ENCODE measurements at places on chromosomes 3 and 15.

DNA sequence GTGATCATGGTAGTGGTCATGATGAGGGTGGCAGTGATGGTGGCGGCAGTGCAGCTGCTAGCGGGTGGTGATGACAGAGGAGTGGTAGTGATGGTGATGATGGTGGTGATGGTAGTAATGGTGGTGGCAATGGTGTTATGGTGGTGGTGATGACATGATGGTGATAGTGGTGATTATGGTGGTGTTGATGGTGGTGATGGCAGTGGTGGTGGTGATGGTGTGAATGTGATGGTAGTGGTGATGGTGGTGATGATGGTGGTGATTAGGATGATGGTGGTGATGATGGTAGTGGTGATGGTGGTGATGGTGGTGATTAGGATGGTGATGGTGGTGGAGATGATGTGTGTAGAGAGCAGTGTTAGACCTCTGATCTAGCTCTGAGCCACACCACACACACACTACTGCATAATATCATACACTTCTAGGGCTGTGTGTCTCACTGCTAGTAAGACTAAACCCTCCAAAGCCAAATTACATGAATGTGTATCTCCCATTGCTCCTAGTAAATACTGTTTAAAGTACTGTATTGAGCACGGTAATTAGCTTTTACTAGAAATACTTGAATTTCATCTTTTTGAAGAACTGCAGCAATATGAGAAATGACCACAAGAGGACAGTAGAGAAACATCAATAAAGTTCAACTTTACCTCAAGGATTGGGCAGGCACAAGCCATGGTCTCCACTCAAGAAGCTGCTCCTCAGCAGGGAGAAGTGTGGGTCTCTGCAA, 28.8 kb downstream of the TMED3 start:
- DNase-seq, result no peak

DNA sequence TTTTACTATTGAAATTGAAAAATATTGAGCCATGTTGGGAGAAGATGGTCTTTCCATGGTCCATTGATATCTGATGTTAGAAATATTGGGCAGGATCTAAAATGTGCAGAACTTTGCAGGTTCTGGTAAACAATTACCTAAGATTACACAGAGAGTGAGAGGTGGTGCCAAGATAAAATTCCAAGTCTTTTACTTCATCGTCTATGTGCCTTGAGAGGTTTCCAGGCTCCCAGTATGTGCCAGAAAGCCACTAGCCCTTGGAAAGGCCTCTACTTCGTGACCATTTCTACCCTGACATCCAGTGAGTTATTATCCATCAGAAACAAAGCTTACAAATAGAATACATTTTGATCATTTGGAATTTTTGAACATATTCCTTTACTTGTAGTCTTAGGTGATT, 27.6 kb downstream of the CD200 start:
- no peak for DNase-seq

DNA sequence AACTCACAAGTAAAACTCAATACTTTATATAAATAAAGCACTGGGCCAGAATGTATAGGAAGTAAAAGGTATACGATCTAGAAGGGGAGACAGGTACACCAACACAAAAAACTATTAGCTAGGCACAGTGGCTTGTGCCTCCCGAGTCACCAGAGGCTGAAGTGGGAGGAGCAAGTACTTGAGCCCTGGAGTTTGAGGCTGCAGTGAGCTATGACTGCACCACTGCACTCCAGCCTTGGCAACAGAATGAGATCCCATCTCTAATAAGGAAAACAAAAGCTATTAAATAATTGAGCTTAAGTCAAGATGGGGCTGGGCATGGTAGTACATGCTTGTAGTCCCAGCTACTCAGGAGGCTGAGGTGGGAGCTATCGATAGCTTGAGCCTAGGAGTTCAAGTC, 17.0 kb downstream of the PIK3CB start:
- DNase-seq, result no peak

DNA sequence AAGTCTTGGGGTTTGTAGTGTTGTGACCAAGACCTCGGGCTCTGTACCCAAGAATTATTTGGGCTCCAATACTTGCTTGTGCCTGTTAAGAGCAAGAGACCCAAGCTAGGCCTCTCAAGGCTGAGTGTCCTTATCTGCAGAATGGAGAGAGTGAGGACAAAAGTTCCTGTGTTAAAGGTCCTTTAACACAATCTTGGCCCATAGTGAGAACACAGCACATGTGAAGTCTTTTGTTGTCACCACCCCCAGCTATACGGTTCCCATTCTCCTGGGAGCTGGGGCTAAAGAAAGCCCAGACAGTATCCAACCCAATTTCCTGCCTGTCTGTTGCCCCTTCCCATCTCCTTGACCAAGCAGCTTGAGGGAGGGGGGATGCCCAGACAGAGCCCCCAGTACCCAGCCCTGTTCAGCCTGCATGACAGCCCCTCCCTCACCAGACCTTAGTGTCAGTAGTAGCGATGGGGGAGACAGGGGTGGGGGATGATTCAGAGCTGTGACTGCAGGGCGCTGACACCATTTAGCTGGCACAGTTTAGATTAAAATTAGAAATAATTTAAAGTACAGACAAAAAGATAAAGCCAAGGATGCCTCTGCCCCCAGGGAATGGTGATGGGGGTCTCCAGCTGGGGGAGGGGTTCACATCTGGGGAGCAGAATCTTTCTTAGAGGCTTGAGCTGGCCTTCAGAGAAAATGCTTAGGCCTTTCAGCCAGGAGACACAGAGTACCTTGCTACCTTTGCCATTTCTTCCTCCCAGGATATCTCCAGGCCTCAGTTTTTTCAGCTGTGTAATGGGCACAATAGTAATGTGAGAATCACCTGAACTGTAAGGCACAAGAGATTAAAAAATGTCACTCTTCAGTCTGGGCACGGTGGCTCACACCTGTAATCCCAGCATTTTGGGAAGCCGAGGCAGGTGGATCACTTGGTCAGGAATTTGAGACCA, 2.7 kb downstream of the PRKCD start:
- DNase-seq, result no peak

- no peak for DNase-seq
Measured at GRCh38 chr3:129054605-129055104, 5.9 kb upstream of the GP9 start.

DNA sequence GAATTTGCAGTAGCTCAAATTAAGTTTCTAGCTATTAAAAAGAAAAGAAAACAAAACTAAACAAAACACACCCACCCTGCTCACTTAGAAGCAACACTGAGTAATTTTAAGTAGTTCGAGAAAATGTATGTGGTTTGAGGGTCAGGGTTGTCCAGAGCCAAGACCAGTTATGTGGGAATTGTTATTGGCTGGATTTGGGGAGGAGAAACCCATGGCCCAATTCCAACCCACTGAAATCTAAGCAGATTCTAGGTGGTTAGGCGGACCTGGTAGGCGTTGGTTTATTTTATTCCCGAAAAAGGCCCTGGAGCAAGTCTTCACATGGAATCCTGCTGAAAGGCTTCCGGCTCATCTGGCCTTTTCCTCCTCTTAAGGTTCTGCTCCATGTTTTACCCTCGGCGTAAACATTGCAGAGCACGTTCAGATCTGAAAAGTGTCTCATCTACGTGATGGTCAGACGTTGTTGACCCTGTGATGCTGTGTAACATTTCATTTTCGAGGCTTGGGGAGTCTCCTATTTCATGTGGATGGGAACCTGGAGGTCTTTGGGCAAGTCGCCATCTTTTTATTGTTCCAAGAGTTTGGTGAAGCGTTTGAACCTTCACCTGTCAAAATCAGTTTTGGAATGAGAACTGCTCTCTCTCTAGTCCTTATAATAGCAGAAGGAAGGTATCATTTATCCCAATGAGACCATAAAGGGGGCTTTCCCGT, 64.0 kb downstream of the FLNB start:
- DNase-seq, result no peak

DNA sequence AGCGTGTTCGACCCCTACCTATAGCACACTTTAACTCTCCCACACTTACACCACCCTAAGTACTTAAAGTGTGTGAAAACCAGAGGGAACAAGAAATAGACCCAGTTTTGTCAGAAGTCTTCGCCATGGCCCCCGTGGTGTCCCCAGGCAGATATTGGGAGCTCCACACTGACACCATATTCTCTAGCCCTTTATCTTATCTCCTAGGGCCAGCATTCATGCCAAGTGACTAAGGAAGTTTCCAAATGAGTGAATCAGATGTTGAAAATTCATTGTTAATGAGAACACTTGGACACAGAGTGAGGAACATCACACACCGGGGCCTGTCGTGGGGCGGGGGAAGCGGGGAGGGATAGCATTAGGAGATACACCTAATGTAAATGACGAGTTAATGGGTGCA, 31.8 kb downstream of the P3H2 start:
- DNase-seq, result no peak

DNA sequence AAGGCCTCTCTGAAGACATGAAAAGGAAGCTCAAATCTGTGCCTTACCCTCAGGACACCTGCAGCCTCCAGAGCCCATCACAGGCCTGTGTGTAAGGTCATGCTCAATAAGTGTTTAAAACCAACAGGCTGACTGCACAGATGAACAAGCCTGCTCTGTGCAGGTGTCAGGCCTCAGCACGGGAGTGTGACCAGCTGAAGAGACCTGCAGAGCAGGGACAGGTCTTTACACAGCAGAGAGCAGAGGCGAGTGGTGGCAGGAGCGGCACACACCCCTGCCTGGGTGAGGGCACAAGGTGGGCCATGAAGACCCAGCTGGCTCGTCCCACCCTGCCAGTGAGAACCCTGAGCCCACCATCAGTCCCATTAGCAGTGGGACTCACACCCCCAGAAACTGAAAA, 56.9 kb downstream of the ROPN1B start:
- DNase-seq, result no peak
